ENCODE measurements at places on chromosomes 4 and X.

- DNase-seq, result no peak
Measured at GRCh38 chr4:68460085-68460484, 12.8 kb downstream of the TMPRSS11E start.

DNA sequence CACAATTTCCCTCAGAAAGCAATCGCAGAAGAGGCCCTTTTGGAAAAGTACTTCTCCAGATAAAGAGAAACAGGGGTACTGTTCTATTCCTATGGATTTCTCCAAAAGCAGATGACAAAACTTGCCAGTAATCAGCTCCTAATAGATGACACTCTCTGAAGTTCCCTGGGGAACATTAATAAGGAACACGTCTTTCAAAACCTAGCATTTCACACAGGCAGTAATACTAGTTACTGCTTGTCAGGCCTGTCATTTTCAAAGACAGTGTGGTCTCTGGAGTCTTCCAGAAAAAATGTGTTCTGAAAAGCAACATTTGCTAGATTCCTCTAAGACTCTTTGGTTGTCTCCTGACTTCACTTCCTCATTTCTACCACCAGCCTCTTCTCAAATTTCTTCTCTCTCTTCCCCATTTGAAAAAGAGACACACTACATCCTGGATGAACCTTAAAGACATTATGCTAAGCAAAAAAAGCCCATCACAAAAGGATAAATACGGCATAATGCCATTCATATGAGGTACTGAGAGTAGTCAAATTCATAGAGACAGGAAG lies 47.3 kb downstream of the CHRDL1 start:
- DNase-seq, result no peak

GRCh38 chrX:48196745-48197201 lies at the start of gene SSX5:
Gene SSX5 (minus strand): TSS chrX:48196795. CDS start chrX:48195358, 1,437 bp downstream.
- DNase-seq, result no peak

- peak; percentile 28 for DNase-seq
Measured at GRCh38 chr4:140637836-140638235, 69.1 kb upstream of the UCP1 start.
